ENCODE measurements at places on chromosomes 6 and 20.

GRCh38 chr6:89145091-89145955 is 532 bp upstream of the PM20D2 start:
- DNase-seq: no peak

- DNase-seq: no peak
Measured at GRCh38 chr20:61989741-61990140, 75.9 kb downstream of the TAF4 start.

- no peak for DNase-seq
Measured at GRCh38 chr6:102390541-102390940, 997.0 kb downstream of the GRIK2 start.

DNA sequence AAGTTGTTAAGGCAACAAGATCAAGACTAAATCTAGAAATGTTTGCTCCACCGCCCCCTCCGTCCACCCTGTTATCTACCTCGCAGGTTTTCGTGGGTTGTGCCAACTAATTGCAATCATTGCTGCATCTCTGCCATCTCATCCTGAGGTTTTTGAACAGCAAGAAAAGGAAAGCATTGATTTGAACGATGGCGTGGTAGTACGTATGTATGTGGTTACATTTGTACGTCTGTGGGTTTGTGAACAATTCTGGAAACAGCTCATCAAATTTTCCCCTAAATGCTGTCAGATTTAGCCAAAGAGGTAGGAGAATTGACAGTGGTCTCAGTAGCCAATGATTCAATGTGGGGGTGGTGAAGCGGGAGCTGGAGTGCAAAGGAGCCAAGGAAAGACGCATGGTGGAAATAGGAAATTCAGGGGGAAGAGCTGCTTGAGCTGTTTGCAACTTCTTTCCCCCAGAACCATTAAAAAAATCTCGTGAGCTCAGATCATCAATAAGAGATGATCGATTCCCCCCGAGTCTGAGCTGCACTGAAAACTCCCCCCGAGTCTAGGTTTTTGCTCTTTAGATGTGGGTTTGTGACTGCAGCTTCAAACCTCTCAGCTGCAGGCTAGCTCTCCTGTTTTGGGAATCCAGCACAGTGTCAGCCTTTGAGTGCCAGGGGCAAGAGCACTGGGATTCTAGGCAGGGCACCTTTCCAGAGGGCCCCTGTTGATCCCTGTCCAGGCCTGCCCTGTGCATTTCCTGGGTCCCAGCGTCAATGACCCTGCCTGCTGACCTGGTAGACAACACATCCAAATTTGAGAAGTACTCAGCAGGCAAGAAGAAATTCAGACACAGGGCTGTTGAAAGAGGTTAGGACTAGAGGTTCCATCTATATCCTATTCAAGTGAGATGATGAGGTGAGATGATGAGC is 72.6 kb upstream of the LY86 start:
- no peak for DNase-seq

- DNase-seq: peak; percentile 28
Measured at GRCh38 chr6:137490961-137491360, 3.2 kb downstream of the OLIG3 start.

- peak; percentile 39 for DNase-seq
Measured at GRCh38 chr20:4153251-4153650, 137.9 kb upstream of the RNF24 start.

- DNase-seq: no peak
Measured at GRCh38 chr6:121395736-121396135, 39.7 kb upstream of the GJA1 start.

DNA sequence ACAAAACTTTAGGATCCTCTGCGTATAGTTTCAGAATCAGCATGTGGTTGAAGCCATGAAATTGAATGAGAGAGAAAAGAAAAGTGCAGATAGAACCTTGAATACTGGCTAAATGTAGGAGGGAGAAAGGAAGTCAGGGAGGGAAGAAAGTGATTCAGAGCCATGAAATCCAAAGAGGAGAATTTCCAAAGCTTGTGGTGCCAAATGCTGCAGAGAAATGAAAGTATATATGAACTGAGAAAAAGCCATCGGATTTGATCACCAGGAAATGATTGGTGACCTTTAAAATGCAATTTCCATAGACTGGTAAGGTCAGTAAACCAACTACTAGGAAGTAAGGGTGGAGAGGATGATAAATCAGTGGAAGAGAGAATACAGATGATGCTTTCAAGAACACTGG is 142.3 kb downstream of the TFAP2A start:
- no peak for DNase-seq

DNA sequence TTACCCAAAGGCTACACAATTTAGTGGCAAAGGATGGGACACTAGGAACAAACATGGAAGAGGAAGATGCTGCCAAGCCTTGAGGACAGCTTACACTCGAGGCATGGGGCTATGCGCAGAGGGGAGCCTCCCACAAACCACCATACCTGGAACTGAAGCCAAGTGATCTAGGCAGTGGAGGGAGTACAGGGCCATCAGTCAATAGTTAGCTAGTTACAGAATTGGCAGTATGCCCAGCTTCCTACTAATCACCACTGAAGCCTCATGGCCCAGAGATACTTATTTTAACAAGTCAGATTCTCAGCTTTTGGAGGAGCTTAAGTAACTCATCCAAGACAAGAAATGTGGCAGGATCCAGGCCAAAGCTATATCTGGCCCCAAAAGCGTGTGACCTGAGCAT is 226.6 kb upstream of the MOCS1 start:
- no peak for DNase-seq

GRCh38 chr6:125780540-125781313 is 10.0 kb upstream of the NCOA7 start:
- DNase-seq: peak; percentile 89

GRCh38 chr20:46022411-46023147 is 6.4 kb upstream of the SLC12A5 start:
- DNase-seq: peak; percentile 59

DNA sequence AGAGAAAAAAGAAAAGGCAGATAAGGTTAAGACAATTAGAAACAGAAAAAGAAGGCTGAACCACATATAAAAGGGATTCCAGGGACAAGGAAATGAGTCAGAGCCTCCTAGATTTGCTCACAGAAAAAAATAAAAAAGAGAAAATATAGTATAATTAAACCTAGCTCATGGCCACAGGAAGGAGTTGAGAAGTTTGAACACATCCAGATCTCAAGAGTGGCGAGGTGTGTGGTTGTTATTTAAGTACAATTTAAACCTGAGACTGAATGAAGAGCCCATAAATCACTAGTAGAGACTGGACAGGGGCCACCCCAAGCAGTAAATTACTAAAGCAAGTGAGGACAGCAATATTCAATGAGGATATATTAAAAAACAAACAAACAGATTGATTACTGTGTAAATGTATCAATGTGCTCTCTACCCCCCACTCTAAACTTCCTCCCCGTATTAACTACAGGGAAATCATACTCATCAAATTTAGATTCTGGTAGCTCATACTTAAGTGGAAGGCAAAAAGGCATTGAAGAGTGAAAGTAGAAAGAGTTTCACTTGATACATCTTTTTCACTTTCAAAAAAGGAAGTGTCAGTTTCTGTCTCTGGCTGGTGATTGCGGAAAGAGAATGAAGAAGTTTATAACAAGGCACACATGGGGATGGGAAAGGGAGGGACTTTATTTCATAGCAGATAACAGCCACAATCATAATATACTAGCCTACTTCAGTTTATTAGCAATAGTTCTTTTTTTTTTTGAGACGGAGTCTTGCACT is 49.3 kb upstream of the SCAF8 start:
- DNase-seq: no peak

DNA sequence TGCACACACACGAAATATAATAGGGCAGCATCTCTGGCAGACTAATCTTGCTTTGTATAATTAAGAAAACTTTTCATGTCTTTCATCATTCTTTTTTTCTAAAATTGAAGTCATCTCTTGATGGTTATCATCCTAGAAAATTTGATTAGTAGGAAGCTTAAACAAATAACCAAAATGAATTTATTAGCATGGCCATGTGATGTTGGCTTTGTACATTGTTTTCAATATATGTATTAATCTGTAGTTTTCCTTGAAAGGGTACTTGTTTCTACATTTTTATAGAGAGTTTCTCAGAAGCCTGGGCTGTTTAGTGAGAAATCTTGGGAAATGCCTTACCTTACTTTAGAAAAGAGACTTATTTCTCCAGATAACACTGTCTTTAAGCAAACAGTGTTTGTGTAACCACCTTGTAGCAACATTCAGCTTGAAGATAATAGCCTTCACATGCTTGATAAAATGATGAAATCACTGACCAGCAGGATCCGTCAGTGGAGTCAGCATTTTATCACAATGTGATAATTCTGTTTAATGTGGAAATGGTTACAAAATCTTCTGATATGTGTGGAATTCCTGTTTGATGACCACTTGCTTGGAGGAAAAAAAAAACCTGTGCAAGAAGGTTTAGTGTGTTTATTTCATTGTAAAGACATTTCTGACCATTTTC is 147.8 kb downstream of the MACROD2 start:
- DNase-seq: peak; percentile 6
